Activated naive CD8-positive, alpha-beta T cell treated with anti-CD3 and anti-CD28 coated beads for 36 hours (primary cell): ENCODE measurements at places on chromosomes 6 and 20.
A peak's percentile ranks its signal among the peaks of the same experiment; 100 is the strongest.

DNA sequence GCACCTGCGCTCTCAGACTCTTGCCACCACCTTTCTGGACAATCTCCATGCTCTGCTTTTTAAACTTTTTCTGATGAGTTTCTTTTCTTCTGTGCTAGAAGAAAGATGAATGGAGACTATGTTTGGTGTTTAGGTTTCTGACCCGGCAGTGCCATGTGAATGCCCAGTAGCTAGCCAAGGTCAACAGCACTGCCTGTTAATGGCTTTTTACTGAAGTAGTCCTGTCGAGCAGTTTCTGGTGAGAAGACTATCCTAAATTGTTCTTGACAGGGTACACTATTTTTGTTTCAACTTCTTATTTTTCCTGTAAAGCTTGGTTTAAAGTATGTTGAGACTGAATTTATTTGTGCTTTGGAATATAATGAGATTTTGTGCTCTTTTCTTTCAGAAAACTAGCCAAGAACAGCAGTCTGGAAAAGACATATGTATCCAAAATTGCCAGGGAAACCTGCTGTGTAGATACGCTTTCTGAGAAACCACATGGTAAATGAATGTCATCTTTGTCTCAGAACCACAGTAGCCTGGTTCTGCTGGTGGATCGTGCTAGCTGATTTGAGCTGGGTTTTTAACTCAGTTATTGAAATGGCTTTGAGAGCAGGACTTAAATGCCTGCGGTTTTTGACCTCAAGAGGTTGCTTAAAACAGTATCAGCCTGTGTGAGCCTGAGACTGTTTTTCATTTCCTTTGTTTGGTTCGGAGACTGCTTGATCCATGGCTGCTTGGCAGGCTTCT lies 48.1 kb downstream of the KCNS1 start:
- peaks cover 60% of the 10 kb centered on the region for H3K36me3 ChIP-seq
- no peak for DNase-seq
- peak overlapping the region; percentile 85 for H3K27ac ChIP-seq
- peaks cover 82% of the 10 kb centered on the region for H3K4me1 ChIP-seq
- H3K4me3 ChIP-seq: peak overlapping the region; percentile 26
- H3K27me3 ChIP-seq: no peaks in the 10 kb centered on the region

GRCh38 chr20:14375416-14375985 lies 38.1 kb upstream of the FLRT3 start:
- no peaks in the 10 kb centered on the region for H3K27me3 ChIP-seq
- H3K4me3 ChIP-seq: no peak overlapping the region
- H3K27ac ChIP-seq: no peak overlapping the region
- no peak for DNase-seq

DNA sequence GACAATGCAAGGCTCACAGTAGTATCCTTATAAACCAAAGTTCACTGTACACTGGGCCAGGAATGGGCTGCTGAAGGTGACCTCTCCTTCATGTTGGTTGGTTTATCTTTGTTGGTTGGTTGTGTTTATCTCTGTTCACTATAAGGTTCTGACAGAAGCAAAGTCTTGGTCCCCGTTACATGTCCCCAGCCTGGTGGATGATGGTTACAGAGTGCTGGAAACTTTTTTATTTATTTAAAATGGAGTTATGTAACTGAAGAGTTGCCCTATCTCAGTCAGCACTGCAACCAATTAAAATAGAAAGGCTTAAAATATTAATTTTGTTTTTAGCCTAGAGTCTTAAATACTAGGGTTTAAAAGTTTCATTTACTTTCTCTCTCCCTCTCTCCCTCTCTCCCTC lies 100.6 kb downstream of the SLC16A10 start:
- peaks cover 9% of the 10 kb centered on the region for H3K4me1 ChIP-seq
- H3K27me3 ChIP-seq: no peaks in the 10 kb centered on the region
- H3K4me3 ChIP-seq: no peak overlapping the region
- peaks cover 29% of the 10 kb centered on the region for H3K36me3 ChIP-seq
- H3K27ac ChIP-seq: no peak overlapping the region

DNA sequence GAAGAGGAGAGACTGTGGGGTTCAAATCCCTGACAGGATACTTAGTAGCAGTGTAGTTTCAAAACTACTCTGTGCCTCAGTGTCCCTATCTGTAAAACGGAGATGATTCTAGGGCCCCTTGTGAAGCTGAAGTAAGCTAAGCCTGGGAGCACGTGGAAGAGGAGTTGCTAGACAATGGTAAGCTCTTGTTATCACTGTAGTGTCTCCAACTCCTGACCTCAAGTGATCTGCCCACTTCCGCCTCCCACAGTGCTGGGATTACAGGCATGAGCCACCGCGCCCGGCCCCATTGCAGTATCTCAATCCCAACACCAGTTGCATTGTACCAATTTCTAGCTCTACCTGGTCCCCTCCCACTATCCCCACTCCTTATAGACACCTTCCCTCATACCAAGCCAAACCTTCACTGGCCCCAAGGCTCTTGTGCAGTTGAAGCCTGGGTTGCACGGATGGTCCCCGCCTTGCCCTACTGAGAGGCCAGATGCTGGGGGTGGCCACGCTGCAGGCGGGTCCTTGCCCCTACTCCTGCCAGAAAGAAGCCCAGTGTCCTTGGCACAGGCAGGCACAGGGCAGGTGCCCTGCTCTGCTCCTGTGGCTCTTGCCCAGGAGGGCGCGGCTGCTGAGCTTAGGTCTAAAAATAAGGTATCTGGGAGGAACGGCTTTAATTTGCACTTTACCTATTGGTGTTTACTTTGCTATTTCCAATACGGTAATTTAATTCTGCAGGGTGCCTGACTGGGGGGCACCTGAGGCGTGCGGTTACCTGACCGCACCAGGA lies 118.1 kb downstream of the VEGFA start:
- peaks cover 37% of the 10 kb centered on the region for H3K27me3 ChIP-seq
- H3K4me3 ChIP-seq: no peak overlapping the region
- H3K27ac ChIP-seq: no peak overlapping the region
- peaks cover 8% of the 10 kb centered on the region for H3K4me1 ChIP-seq
- H3K36me3 ChIP-seq: no peaks in the 10 kb centered on the region
- no peak for DNase-seq

- H3K4me1 ChIP-seq: peaks cover 2% of the 10 kb centered on the region
- H3K36me3 ChIP-seq: peaks cover 9% of the 10 kb centered on the region
- peaks cover 2% of the 10 kb centered on the region for H3K27me3 ChIP-seq
- peak; percentile 21 for DNase-seq
- no peak overlapping the region for H3K27ac ChIP-seq
Measured at GRCh38 chr6:29887330-29887818, 55.0 kb upstream of the HLA-A start.

DNA sequence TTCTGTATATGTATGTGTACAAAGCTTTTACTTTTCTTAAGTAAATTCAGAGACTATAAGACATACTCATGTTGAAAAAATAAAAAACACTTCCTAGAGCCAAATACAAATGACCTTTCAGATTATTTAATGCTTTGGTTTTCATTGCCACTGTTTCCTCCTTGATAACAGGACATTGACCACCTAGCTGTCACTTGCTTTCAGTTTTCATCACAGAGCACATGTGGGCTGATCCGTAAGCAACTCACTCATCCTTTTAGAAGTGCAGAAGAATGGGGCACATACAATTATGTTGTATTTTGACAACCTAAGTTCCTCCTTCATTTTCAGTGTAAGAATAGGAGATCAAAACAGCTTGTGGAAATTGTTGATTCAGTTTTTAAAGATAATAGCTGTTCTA lies 6.2 kb downstream of the ZBTB2 start:
- H3K27me3 ChIP-seq: no peaks in the 10 kb centered on the region
- H3K4me3 ChIP-seq: no peak overlapping the region
- peaks cover 35% of the 10 kb centered on the region for H3K36me3 ChIP-seq
- no peak for DNase-seq
- H3K4me1 ChIP-seq: peaks cover 54% of the 10 kb centered on the region
- H3K27ac ChIP-seq: peak overlapping the region; percentile 24

DNA sequence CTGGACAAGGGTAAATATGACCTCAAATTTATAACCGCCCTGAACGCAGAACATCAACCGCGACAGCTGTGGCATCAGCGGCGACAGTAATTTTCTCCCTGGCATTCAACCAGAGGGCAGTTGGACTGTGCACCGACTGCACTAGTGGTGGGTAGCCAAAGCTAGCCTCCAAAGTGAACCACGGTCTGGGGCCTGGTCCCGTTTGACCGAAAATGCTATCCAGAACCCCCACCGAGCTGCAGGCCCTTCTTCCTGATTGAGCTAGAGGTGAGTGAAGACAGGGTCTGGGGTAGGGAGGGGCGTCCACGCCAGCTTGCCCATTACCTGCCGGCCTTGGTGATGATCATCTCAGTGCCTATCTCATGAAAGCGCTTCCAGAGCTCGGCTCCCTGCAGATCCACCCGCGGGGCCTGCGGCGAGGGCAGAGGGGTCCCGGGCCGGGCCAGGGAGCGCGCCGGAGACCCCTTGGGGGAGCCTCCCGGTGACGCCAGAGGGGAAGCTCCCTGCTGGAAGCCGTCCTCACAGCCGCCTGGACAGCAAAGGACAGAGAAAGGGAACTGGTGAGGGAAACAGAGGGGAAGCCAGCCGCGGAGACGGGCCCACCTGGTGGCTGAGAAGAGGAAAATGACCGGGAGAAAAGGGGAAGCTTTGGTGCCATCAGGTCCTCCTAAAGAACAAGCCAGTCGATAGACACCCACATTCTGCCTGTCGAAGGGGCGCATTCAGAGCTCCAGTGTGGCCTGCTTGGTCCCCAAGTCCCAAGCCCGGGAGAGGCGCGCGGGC lies 2.0 kb downstream of the TBX18 start:
- peaks cover 76% of the 10 kb centered on the region for H3K27me3 ChIP-seq
- peaks cover 11% of the 10 kb centered on the region for H3K4me1 ChIP-seq
- H3K27ac ChIP-seq: no peak overlapping the region

DNA sequence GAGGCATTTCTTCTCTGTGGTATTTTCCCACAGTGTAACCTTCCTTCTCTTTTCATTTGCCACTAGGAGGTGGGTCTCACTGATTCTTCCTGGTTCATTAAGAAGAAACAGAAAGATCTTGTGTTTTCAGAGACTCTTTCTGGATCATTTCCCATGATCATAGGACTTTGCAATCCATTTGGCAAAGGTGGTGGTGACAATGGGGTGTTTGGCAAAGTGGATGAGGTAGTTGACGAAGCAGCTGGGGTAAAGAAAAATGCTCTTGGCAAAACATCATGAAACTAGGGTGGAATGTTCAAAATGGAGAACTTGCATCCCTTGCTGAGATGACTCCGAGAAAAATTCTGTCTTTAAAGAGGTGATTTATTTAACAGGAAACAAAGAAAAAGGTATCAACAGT lies 50.6 kb downstream of the TRAF3IP2 start:
- no peaks in the 10 kb centered on the region for H3K27me3 ChIP-seq
- H3K36me3 ChIP-seq: peaks cover 13% of the 10 kb centered on the region
- H3K27ac ChIP-seq: no peak overlapping the region
- DNase-seq: no peak

DNA sequence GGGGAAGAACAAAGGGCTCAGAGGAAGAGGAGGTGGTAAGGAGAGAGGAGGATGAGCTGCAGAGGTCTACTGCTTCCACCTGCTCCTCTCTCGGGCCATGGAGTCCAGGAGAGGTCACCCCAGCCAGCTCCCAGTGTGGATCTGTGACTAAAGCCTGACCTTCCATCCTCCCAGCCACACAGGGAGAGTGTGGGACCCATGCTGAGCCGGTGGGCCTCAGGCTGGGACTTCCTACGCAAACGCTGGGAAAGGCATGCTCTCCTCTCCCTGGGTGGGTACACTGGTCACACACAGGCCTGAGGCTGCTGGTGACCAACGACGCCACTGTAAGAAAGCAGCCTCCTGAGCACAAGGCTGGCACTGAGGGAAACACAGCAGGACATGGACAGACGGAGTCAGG lies 111.3 kb downstream of the PREX1 start:
- H3K27ac ChIP-seq: peak overlapping the region; percentile 96
- DNase-seq: no peak
- no peaks in the 10 kb centered on the region for H3K27me3 ChIP-seq
- peaks cover 82% of the 10 kb centered on the region for H3K4me1 ChIP-seq
- H3K4me3 ChIP-seq: peak overlapping the region; percentile 57

DNA sequence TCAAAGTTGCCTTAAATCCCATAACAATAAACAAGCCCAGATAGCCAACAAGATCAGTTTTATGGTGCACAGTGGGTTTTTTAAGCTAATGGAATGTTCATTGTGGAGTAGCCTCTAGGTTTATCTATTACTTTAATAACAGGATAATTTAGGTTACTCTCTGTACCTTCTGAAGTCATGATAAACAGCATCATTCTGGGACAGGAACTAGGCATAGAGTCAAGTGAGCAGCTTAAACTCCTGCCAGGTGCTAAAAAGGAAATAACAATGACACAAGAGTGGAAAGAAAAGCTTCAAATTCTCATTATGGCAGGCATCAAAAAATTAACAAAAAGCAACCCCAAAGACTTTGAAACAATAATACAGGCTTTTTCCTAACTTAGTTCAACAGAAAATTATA lies 228.8 kb downstream of the HACE1 start:
- H3K36me3 ChIP-seq: no peaks in the 10 kb centered on the region
- peaks cover 5% of the 10 kb centered on the region for H3K27me3 ChIP-seq
- H3K27ac ChIP-seq: no peak overlapping the region
- no peaks in the 10 kb centered on the region for H3K4me1 ChIP-seq

DNA sequence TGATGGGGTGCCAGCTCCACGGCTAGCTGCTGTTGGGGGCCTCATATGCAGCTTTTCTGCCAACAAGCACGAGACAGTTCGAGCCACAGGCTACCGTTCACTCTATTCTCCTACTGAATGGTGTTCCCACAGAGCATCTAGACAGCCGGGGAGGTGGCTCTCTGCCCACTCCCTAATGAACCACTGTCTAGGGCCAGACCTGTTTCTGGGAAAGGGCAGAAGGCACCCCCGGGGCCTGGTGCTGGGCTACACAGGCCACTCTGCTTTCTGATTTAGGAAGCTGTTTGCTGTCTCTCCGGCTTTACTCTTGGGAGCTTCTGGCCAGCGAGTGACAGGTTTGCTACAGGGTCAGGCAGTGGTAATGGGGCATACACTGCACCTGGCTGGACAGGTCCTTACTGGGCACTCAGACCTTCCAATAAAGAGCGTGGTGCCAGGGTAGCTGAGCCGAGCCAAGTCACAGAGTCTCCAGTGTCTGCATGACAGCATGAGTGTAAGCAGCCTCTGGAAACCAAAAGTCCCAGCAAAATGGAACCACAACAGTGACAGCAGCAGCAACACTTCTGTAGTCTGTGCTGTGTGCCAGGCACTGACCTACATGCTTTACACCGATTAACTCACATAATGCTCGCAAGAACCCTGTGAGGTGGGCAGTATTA lies 8.4 kb downstream of the CCDC167 start:
- peaks cover 35% of the 10 kb centered on the region for H3K36me3 ChIP-seq
- no peak for DNase-seq
- H3K27me3 ChIP-seq: no peaks in the 10 kb centered on the region
- peaks cover 79% of the 10 kb centered on the region for H3K4me1 ChIP-seq
- no peak overlapping the region for H3K4me3 ChIP-seq
- H3K27ac ChIP-seq: no peak overlapping the region
